ENCODE measurements at places on chromosomes 4 and X. TPM values are rescaled to one million over a fixed set of nuclear protein-coding genes. Genes with fewer than 3 reads are reported as not detected.

The ALAS2 gene
- total RNA-seq = 29.3 TPM

The DNAAF6 gene
- total RNA-seq = not detected

The GNRHR gene
- total RNA-seq = not detected

The PAGE2B gene
- not detected for total RNA-seq

All from muscle of leg (tissue), 16 donors.